ENCODE measurements at places on chromosomes 1 and 21.

DNA sequence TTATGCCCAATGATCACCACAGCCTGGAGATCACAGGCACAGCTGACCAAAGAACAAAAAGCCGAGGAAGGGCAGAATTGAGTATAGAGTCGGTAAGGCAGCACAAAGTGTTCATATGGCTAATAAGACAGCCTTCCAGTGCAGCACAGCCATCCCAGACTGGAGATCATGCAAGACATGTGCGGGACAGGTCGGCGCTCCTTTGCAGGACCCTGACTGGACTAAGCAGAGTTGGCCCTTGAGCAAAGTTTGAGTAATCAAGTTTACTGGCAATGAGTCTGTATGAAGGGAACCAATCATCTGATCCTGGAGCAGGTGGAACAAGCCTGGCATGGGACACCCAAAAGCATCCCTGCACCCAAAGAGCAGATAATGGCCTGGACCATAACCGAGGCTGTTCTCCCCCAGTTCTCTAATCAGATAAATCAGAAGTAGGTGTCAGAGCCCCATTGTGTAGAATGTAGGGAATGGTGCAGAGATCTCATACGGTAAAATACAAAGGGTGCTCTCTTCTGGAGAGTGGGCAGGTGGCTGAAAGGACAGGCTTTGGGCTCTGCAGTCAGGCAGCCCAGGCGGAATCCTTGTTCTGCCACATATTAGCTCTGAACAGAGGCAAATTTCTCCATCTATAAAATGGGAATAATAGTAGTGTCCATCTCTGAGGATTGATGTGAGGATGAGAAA is 10.7 kb upstream of the DNASE2B start:
- DNase-seq: no peak

DNA sequence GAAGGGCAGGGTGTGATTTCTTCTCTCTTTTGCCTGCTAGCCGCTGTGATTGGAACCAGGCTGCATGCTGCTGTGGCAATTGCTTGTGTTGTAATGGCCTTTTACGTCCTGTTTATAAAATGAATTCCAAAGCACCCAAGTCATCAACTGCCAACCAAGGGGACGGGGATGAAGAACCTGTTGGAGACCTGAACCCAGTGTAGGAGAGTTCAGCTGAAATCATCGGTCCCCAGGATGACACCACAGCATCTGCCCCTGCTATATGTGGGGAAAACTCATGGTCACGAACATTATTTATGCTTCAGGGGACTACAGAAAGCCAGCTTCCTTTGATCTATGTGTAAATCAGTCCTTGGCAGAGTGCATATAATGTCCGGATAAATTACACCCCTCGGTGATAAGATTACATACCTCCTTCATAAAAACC is 3.8 kb downstream of the TMEM167B start:
- DNase-seq: no peak

DNA sequence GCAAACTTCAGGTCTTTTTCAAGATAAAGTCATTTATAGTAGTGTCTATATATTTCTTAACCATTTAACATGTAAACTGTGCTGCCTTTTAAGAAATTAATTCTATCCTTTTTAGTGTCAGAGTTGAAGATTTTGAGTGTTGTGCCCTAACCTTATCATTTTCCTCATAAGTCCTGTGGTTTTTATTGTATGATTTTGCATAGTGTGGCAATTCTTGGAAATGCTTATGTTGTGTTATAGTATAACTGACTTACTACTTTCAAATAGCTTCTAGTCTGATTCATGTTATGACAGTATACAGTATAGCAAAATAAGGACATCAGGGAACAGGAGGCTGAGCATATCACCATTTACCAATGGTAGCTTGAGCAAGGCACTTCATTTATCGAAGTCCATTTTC is 99.1 kb downstream of the PTBP2 start:
- DNase-seq: no peak

DNA sequence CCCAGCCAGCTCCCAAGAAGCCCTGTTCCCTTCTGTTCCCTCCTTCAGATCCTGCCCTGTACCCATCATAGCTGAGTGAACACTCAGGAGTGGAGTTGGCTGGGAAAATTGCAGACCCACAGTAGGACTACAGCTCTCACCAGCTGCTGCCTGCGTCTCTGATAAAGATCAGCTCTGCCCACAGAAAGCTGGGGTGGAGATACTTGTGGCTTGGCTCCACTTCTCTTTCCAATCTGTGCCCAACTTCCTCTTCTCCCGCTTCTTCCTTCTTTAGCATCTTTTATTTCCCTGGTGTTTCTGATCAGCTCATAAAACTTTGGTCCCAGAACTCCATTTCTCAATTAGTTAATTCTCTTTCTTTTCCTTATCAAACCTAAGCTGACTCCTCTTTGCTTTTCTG is 5.5 kb upstream of the CD1A start:
- DNase-seq: no peak

- no peak for DNase-seq
Measured at GRCh38 chr1:200642481-200642880, 21.9 kb upstream of the KIF14 start.

DNA sequence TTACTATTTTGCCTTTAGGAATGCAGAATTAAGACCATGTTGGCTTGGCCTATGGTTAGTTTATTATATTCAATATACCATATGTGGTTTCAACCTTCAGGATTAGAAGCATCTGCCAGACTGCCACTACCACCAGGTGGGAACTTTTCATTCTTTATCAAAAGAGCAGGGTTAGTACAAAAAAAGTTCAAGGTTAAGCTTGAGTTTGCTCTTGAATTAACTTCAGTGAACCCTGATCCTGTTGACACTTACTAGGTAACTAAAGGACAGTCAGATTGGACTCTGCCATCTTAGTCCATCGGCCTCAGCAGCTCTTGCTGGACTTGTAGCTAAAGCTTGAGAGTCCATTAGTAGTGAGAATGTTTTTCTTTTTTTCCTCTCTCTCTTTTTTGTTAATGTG is 22.1 kb downstream of the CLIC4 start:
- no peak for DNase-seq

DNA sequence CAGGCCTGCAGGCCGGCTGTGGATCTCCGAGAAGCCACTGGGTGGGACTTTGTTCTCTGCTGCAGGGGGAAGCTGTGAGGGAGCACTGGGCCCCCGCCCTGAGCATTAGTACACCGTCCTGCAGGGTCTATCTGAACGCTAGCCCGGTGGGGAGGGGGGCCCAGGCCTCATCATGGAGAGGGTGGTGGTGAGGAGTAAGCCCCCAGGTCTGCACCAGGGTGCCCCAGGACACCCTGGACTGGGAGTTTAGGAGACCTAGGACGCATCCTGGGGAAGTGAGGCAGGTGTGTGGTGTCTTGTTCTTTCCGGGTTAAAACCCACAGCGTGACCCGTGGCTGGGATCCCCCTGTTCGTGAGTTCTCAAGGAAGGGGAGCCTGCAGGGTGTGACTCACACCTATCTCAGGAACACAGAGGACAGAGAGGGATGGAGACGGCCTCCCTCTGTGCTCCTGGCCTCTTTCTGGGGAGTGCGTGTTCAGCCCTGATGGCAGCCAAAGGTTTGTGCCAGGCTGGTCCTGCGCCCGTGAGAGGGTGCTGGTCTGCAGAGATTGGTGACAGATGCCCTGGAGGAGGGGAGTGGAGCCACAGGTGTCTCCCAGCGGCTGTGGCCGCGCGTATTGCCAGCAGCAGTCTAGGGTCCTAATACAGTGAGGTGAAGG is 44.8 kb downstream of the AGPAT3 start:
- DNase-seq: no peak

DNA sequence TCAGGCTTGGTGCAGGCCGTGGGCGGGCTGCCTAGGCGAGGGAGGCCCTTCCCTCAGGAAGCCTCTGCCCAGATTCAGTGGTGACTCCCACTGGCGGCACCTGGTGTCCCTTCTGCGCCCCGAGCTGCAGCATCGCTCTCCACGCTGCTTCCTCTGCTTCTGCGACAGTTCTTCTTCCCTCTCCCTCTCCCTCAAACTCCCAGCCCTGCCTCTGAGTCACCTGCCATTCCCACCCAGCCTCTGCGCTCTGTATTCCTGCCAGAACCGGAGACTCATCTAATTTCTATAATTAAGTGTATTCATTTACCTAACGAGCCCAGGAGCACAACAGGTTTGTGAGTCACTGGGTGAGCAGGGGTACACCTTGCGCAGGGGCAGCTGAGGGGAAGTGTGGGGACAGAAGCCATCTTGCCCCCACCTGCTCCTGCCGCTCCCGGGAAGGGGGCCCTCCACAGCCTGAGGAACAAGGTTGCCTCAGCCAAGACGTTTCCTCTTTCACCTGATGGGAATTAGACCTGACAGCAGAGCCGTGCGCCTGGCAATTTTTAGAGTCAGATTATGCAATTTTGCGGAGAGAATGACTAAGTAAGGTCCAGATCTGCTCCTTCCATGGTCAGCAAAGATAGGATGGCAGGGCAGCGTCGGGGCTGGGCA is 19.4 kb downstream of the KCNC4 start:
- peak; percentile 40 for DNase-seq

DNA sequence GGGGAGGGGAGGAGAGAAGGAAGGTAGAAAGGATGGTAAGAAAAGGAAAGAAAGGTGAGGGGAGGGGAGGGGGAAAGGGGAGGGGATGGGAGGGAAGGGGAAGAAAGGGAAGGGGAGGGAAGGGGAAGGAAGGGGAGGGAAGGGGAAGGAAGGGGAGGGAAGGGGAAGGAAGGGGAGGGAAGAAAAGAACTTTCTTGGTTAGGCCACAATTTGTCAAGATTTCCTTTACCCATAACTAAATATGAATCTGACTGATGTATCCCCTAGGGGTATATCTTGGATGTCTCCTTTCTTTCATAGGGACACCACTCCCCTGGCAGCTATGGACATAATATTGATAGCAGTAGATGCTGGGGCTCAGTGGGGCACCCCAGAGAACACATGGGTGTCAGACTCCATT is 54.4 kb upstream of the PRELP start:
- DNase-seq: no peak

DNA sequence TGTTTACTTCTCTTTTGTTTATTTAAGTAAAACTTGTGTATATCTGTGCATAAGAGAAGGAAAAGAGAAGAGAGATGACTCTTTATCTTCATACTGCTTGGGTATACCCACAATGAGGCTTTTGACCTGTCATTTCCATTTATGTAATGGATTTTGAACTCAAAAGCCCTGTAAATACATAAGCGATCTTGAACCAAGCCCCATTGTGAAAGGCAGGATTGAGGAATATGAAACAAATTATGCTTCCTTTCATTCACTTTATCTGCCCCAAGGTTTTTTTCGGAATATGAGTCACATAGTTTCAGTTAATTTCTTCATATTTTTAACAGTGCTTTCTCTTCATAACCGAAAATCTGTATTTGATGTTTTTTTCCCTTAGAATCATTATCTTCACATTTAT is 21.4 kb downstream of the CNST start:
- no peak for DNase-seq

GRCh38 chr1:12434686-12435085 is 183.3 kb downstream of the DHRS3 start:
- DNase-seq: no peak

DNA sequence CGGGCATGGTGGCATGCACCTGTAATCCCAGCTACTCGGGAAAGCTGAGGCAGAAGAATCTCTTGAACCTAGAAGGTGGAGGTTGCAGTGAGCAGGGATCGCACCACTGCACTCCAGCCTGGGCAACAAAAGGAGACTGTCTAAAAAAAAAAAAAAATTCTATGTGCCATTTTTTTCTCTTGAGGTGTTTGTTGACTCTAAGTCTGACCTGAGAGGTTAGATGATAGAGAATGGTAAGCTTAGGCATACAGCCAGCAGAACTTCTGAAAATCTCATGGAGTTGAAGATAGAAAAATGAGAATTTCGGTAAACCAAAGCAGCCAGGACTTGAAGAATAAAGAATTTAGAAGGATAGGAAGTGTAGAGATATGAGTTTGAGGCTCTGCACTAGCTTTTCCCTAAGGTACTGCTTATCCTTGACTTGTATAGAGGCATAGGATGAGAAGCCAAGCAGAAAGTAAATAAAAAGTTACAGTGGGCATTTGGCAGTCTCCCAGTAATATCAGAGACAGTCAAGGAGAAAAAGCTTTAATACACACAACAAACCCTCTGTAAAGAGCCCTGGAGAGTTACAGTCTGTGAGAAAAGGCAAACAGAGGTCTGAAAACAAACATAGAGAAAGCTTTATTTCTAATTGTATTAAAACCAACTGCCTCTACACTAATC is 24.3 kb downstream of the F13B start:
- no peak for DNase-seq

DNA sequence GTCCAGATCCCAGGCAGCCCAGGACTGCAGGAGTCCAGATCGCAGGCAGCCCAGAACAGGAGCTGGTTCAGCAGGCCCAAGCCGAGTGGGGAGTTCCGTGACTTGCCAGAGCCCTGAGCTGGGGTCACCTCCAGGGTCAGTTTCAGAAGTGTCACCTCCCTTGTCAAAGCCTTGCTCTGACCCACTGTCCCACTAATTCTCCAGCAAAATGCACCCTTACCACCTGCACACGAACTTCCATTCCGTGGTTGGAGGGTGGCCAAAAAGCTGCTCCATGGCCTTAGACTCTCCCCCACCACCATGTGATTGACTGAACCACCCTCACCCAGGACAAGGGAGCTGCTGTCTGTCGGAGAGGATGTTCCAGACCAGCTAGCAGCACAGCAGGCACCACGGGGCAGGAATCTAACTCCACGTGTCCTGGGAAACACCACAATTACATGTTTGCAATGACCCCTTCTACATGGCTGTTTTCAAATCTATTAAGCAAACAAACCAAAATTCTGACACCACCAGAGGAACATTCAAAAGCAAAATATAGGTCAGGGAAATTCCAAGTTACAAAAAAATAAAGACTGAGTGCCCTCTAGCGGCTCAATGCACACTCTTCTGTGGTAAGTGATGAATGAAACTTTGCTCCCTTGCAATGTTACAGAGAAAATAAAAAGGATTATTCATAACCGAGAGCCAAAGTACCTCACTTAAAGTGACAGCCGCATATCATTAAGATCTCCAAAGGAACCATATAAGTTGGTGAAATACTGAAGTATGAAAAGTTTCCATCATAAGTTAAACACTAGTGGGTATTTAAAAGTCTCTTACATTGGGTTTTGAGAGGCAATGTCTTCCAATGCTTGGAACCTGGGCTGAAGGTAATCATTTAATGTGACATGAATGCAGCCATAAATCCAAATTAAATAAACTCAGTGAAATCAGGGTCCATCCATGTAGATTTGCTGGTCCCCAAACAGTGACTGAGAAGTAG is 76.3 kb downstream of the NPHP4 start:
- DNase-seq: peak; percentile 28

- DNase-seq: no peak
Measured at GRCh38 chr1:35768350-35769187, 1.2 kb downstream of the CLSPN start.

DNA sequence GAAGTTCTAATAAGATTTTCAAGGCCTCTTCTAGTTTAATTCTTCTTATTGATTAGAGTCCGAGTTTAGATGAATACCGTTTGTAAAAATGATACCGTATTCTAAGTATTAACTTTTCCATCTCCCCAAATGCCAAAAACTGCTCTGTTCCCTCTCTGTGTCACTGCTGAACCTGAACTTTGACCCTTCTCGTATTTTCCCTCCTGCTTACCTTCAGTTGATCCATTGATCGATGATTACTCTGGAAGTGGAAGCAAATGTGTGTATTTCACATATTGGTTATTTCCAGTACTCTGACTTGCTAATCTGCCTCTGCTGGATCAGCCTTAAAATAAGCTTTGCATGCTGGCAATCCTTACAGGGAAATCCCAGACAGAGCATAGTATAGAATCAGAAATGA is 68.5 kb downstream of the KIF1B start:
- DNase-seq: no peak

Measured in BE2C (cell line).